Pancreas (tissue), 10 donors: ENCODE measurements at places on chromosomes 12 and 14. TPM values are rescaled to one million over a fixed set of nuclear protein-coding genes. Genes with fewer than 3 reads are reported as not detected.

- H3K4me3 ChIP-seq = peak overlapping the region; percentile 16
- DNase-seq = peak; percentile 75
- no peaks in the 10 kb centered on the region for H3K27me3 ChIP-seq
- no peaks in the 10 kb centered on the region for H3K36me3 ChIP-seq
- no peaks in the 10 kb centered on the region for H3K4me1 ChIP-seq
- H3K27ac ChIP-seq = no peak overlapping the region
Measured at GRCh38 chr12:100163416-100164152, 20.9 kb upstream of the BLTP3B start.

DNA sequence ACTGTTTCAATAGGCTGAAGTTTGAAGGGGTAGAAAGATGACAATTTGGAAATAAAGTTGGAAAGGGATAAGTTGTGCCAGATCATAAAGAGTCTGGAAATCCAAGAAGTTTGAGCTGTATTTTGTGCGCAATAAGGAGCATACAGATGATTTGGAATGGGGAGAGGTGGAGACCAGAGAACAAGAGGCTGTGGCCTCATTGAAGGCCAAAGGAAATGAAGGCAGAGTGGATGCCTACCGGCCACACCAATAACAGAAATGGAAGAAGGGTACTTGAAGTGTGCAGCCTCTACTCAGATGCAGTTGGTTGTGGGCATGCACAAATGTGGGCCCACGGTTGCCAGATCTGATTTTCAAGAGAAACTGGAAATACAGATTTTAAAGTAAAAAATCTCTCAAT lies 2.4 kb downstream of the IFT81 start:
- H3K27ac ChIP-seq = no peak overlapping the region
- no peaks in the 10 kb centered on the region for H3K36me3 ChIP-seq
- H3K4me3 ChIP-seq = no peak overlapping the region
- H3K27me3 ChIP-seq = no peaks in the 10 kb centered on the region

DNA sequence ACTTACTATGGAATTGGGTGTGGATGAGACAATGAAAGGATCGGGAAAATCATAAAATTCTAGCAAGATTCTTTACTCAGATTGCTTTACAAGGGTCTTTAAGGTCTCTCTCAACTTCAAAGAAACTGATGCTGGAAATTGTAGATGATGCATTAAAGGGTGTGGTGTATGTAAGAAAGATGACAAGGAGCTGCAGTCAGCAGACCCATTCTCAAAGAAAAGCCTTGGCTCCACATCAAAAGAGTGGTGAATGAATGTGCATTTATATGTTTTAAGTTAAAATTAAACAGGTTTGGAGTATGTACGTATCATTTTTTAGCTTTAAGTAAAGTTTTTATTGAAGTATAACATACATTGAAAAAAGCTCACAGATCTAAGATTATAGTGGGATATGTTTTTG lies 194.5 kb downstream of the C12orf75 start:
- no peaks in the 10 kb centered on the region for H3K4me1 ChIP-seq
- DNase-seq = no peak

GRCh38 chr12:57460468-57460784 lies 841 bp downstream of the GLI1 start:
- no peaks in the 10 kb centered on the region for H3K4me1 ChIP-seq
- DNase-seq = no peak
- H3K27me3 ChIP-seq = no peaks in the 10 kb centered on the region
- H3K36me3 ChIP-seq = no peaks in the 10 kb centered on the region
- H3K4me3 ChIP-seq = no peak overlapping the region

The PPP1R1A gene
- total RNA-seq = 8.2 TPM

The ANO4 gene
- 0.15 TPM for total RNA-seq
